ENCODE measurements at places on chromosomes 4 and X.

GRCh38 chr4:54527532-54527931, 130.2 kb upstream of the KIT start:
- no peak for DNase-seq

DNA sequence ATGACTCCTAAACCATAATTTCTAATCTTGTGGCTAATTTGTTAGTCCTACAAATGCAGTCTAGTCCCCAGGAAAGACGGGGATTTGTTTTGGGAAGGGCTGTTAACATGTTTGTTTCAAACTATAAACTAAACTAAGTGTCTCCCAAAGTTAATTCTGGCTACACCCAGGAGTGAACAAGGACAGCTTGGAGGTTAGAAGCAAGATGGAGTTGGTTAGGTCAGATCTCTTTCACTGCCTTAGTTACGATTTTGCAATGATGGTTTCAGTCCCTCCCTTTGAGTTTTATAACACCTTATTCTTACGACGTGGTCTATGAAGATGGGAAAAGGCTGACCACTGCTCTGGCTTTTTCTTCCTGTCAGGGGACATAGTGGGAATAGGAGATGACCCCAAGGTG, 27.0 kb upstream of the IL2 start:
- DNase-seq, result no peak

DNA sequence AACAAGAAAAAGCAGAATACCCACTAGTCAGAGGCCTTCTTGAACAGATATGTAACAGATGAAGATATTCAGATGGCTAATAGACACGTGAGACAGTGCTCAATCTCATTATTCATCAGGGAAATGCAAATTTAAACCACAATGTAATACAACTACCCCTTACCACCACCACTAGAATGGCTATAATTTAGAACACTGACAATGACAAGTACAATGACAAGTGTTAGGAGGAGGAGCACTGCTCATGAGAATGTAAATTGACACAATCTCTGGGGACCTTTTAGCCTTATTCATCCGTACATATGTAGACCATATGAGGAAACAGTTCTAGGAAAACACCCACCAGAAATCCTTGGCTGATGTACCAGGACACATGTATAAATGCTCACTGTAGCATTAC, 13.1 kb downstream of the ZNF81 start:
- DNase-seq, result no peak

- DNase-seq, result no peak
Measured at GRCh38 chr4:184899261-184900134, 73.7 kb upstream of the ACSL1 start.

GRCh38 chr4:127905029-127905428, 24.3 kb downstream of the PLK4 start:
- DNase-seq, result no peak

DNA sequence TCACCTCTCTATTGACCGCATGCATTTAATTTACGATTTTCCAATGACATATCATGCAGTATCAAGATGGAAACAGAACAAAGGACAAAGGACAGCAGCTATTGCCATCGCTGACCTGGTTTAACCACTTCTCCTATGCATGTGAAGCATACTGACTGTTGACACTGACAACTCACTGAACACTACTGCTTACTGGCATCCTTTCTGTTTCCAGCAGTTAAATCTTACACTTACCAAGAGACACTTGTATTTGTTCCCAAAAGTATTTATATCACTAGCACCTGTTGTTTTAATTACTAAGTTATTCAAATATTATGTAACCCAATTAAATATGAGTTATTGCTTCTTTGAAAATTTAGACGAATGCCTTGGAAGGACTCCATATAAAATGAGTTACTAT, 176.7 kb downstream of the PDGFC start:
- no peak for DNase-seq

GRCh38 chrX:68927178-68927577, 98.4 kb downstream of the EFNB1 start:
- no peak for DNase-seq

DNA sequence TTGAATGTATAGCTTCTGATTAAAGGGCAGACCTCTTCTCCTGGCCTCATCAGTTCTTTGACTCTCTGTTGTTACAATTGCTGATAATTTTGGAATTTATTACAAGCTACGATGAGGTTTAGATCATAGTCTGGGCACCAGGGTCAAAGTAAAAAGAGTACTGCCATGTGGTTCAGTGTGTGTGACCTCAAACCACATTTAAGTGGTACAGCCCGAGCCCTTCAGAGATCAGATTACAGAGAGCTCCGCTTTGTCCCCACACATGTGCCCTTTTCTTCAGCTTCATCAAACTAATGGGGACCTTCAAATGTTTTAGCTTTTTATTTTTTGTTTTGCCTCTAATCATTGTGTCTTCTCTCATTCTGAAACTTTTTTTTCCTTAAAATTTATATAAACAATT, 37.1 kb downstream of the SPANXN2 start:
- DNase-seq, result no peak

DNA sequence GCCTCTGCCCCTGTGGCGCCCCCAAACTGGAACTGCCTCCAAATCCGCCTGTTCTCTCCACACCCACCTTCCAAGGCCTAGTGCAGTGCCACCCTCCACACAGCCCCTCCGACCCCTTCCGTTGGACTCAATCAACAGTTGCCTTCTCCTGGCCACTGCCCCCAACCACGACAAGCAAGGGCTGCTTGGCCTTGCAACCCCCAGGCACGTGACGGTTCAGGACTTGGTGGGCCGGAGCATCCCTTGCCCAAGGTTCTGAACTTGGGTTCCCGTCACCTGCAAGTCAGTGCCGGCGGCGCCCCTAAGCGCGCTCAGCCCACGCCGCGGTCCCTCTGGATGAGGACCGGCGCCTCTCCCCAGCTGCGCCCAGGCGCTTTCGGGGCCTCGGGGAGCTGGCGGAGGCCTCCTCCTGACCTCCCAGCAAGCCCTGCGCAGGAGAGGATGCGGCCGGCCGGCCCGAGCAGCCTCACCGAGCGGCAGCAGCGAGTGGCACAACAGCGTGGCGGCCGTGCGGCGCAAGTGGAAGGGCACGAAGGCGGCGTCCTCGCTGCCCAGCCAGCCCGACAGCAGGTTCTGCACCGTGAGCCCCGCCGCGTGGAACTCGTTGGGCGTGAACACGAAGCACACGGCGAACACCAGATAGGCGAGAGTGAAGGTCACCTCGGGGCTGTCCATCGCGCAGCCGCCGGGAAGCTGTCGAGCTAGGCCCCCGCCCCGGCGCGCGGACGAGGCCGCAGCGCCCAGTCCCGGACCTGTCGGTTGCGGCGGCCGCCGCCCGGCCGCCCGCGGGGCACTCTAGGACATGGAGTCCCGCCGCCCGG, 750 bp downstream of the TMEM129 start:
- DNase-seq, result peak; percentile 34

DNA sequence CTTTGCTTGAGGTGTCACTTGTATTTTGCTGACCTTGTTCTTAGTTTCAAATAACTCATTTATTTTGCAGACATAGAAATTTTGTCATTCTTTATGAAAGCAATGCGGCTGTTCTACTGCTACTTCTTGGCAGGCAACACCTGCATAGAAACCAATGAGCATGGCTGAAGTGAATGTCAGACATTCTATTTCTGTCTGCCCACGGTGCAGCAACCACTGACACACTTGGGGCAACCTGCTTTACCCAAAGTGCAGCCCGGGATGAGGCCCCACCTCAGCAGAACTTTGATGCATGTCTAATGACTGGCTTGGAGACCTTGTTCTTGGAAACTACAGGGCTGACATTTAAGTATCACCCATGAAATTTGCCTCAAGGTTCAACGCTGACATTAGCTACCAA, 93.6 kb downstream of the RBM47 start:
- DNase-seq, result no peak

- peak; percentile 32 for DNase-seq
Measured at GRCh38 chr4:184417802-184418511, 56.4 kb downstream of the IRF2 start.

GRCh38 chr4:27270435-27270834, 409.8 kb downstream of the STIM2 start:
- DNase-seq, result no peak

- DNase-seq, result no peak
Measured at GRCh38 chr4:181146051-181146450, 1097.2 kb upstream of the TENM3 start.

DNA sequence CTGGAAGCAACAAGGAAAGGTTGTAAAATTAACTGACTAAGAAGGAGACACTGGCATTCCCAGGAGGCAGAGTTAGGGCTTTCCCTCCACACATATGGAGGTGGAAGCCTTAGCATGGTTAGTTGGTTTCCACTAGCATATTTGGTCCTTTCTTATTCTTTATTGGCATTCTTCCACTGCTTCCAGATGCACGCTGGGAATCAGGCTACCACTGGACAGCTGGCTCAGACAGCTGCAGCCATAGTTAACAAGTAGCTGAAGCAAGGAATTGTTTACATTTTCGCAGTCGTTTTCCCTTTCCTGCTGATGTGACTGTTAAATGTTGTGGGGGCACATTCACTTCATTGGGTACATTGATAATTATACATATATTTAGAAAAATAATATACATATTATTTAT, 169.2 kb downstream of the GRIA2 start:
- no peak for DNase-seq

DNA sequence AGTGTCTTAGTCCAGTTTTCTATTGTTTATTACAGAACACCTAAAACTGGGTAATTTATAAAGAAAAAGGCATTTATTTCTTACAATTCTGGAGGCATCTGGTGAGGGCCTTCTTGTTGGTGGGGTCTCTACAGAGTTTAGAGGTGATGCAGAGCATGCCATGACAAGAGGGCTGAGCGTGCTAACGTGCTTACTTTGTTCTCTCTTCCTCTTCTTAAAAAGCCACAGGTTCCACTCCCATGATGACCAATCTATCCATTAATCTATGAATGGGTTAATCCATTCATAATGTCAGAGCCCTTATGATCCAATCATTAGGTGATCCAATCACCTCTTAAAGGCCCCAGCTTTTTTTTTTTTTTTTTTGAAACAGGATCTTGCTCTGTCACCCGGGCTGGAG, 291.5 kb upstream of the GALNTL6 start:
- DNase-seq, result no peak

DNA sequence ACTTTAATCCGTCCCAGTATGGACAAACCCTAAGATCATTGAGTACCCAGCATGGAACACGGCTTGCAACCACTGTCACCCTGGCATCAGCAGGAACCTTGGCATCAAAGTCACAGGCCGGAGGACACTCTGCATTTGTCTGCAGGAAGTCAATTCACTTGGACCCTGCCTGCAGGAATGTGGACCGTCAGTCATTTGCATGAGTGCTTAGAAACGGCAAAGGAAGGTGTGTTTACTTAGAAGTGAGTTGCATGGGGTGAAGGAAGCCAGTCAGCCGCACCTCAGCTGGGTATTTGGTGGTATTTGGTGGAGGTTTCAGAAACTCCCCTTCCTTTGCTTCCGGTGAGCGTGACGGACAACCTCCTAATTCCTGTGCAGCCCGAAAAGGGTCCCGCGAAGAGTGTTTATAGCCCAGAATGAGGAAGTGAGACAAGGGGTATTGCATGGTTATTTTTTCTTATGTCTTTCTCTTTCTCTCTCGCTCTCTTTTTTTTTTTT, 15.5 kb downstream of the P2RY8 start:
- no peak for DNase-seq

DNA sequence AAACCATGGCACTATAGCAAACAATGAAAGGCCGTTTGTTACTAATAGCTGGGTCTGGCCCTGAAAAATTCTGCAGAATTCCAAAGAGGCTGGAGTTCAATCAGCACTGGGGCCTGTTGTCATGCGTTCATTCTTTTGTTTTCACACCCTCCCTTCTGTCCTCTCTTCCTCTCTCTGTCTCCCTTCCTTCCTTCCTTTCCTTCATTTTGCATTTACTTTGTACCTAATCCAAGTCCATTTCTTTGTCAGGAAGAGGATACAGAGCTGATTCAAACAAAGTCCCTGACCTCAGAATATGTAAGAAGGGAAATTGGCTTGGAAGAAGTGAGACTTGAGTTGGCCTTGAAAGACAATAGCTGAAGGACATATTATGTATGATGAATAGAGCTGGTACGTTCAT, 119.6 kb upstream of the LDB2 start:
- no peak for DNase-seq

GRCh38 chr4:106109929-106110328, 206.1 kb downstream of the TBCK start:
- DNase-seq, result no peak

DNA sequence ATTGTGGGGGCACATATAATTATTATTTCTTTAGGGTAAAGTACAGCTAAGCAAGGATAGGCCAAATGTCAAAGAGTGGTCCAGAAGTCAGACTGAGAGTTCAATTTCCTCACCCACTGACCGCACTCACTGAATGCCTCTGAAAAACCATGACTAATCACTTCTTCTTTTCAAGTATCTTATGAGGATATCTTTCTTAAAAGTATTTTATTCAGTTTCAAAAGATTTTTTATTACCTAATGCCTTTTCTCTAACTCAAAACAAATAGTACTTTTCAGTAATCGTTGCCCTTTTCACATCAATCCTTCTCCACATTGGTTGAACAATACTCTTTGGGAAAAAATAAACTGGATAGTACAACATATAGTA, 61.7 kb upstream of the CAMK2D start:
- DNase-seq, result no peak

GRCh38 chr4:6008766-6009385, 9.4 kb downstream of the C4orf50 start:
- DNase-seq, result no peak

- DNase-seq, result no peak
Measured at GRCh38 chr4:26873391-26874026, 12.9 kb downstream of the STIM2 start.

GRCh38 chr4:22202246-22202974, 253.8 kb upstream of the KCNIP4 start:
- no peak for DNase-seq

DNA sequence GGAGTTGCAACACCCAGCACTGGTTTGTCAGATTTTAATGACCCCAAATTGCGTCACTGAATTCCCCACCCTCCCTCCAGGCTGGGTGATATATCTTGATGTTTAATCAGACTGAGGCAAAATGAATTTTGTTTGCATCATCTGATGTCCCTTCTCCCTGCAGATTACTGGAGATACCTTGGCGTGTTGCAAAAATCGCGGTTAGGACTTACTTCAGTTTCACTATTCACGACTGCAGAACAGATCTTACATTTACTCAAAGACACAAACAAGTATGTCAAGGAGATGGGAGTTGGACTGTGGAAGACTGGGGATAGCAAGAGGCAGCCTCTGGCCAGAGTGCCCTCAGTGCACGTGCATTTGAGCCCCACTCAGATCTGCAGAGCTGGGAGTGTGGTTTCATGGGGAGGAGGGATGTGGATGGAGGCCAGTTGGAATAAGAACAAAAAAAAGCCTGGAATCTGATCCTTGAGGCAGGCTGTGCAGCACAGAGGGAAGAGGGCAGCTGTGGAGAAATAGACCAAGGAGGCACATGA, 92.2 kb upstream of the MTM1 start:
- no peak for DNase-seq

DNA sequence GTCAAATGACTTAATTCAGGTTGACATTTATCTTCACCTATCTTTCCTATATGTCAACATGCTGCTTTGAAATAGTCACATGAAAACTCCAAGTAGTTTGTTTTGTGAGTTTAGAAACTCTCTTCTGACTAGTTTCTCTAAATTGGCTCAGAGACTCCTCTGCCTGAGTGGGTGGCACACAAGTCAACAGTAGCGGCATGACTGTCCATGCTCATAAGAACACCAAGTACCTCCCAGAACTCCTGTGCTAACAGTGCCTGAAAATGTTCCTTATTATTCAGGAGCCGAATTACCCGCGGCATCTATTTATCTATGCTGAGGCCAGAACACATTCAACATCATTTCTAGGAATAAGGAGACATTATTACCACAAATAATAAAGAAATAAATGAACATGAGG, 116.3 kb downstream of the SORBS2 start:
- no peak for DNase-seq

- peak; percentile 45 for DNase-seq
Measured at GRCh38 chrX:4935846-4936245, 1222.4 kb upstream of the PRKX start.

GRCh38 chr4:181966104-181966551, 277.1 kb upstream of the TENM3 start:
- DNase-seq, result peak; percentile 85
